Mesendoderm (in vitro differentiated cells): ENCODE measurements at places on chromosomes 3 and 15.

- DNase-seq = no peak
Observed at GRCh38 chr3:129441215-129441614, 1.2 kb downstream of the IFT122 start.

GRCh38 chr15:99113547-99114271 is 8.8 kb downstream of the SYNM start:
- no peak for DNase-seq

DNA sequence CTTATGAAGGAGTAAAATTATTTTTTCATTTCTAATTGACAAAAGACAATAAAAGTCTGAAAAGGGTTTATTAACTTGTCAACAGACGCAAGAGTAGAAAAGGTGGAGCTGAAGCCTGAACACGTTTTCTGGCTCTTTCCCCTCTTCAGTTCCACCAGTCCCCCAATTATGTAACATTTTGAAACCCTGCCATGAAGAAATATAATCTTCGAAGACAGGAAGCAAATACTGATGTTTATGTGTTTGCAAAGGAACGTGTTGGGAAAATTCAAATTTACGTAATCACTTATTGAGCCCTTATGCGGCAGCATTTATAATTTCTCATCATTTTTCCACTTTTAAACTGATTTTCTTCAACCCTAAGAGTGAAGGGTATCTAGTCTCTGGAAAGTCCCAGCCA is 767 bp downstream of the AP3S2 start:
- DNase-seq = no peak

DNA sequence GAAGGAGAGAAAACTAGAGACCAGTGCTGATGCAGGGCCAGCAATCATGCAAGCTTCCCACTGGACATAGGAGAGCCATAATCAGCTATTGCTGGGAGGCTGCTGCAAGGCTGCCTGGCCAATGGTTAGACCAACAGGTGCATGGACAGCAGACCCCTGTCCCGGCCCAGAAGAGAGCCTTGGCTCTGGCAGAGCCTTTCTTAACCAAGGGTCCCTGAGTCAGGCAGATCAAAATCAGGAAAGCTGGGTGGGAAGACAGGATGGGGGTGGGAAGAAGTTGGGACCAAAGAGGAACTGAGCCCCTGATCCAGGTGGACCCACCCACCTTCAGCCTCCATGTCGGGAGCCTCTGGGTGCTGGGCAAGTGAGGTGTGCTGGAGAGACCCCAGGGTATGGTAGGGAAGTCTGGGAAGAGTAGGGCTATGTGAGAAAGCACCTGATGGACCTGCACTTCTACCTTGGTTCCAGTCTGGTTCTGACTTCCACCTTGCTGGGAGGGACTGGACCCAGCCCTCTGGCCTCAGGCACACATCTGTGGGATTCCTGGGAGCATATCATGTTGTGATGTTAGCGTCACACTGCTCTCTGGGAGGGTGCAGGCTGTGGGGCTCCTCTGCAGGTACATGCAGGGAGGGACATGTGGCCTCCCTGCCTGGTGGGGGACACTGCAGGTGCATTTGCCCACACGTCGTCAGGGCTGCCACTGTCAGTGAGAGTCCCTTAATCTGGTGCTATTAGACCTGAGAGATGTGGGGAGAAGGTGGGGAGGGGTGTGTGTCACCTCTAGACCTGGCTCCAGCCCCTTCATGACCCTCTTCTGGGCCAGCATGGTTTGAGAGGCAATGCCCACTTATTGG is 24.7 kb downstream of the KY start:
- DNase-seq = no peak

- DNase-seq = no peak
Observed at GRCh38 chr3:19799115-19799514, 134.9 kb downstream of the EFHB start.

- no peak for DNase-seq
Observed at GRCh38 chr3:124288996-124289395, 297.1 kb upstream of the ROPN1 start.

- DNase-seq = no peak
Observed at GRCh38 chr3:188194332-188194731, 40.4 kb downstream of the LPP start.
